ENCODE measurements at places on chromosomes 12 and 14.

GRCh38 chr14:25546826-25547225, 496.9 kb upstream of the STXBP6 start:
- DNase-seq = no peak

DNA sequence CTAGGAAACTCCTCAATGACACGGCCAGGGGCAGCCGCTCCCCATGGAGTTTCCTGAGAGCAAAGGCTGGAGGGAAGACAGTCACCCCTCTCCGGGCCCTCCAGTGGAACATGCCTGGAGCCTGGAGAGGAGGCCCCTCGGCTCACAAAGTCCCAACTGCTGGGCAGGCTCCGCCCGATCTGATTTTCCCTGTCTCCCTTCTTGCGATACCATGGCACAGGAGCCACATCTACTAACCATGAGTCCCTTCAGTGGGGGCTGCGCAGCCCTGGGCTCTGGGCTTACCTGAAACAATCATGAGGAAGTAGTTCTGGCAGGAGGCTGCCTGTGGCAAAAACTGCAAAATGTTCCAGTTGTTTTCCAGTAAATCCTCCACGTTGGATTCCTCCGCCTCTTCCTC, 15.3 kb downstream of the P2RX2 start:
- no peak for DNase-seq

DNA sequence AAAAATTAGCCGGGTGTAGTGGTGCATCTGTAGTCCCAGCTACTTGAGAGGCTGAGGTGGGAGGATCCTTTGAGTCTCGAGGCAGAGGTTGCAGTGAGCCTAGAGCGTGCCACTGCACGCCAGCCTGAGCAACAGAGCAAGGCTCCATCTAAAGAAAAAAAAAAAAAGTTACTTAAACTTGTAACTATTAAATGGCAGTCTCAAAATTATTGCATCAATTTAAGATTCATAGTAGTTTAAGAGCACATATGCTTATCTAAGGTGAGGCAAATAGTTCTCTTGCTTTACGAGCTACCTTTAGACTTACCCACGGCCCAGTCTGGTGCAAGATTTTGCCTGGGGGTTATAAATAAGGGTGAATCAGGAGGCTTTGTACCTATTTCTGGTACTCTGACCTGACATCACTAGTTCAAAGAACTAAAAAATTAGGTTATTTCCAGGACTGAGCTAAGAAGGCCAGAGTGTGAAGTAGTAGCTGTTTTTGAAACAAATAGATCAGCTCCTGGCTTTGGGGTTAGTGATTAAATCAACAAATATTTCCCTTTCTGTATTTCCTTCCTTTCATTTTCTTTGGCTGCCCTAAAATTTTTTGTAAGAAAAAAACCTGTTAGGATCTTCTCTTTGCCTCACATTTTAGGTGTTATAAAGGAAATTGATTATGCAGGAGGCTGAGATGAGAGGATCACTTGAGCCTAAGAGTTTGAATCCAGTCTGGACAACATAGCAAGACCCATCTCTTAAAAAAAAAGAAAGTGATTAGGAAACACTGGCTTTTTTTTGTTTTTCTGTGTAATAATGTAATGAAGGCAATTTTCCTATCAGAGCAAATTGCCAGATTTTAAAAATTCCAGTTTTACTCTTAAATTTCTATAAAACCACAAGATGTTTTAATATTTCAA, 3.6 kb downstream of the MGAT2 start:
- no peak for DNase-seq

- DNase-seq = no peak
Observed at GRCh38 chr12:83664650-83665049, 977.9 kb downstream of the TMTC2 start.

GRCh38 chr12:32606443-32606842, 72.7 kb upstream of the DNM1L start:
- no peak for DNase-seq

DNA sequence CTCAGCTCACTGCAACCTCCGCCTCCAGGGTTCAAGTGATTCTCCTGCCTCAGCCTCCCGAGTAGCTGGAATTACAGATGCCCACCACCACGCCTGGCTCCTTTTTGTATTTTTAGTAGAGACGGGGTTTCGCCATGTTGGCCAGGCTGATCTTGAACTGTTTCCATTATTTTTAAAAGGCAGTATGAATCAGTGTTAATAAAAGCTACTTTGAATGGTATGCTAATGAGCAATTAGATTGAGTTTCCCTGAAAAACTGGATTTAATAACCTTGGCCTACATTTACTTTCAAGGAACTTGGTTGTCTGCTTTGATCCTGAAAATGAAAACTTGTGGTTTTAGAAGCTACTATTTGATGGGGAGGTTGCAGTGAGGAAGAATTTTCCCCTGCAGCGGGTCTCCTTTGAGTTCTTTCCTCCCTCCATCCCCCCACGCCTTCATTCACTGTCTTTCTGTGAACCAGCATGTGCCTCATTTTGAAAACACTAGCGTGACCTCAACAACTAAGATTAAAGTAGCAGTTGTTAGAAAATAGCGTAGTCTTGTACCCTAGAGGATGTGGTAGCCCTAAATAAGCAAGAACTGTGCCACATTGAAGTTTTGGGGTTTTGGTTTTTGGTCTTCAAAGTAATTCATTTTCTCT, 17.8 kb upstream of the RPS6KA5 start:
- no peak for DNase-seq

GRCh38 chr12:91523831-91524230, 341.2 kb upstream of the DCN start:
- peak; percentile 30 for DNase-seq

DNA sequence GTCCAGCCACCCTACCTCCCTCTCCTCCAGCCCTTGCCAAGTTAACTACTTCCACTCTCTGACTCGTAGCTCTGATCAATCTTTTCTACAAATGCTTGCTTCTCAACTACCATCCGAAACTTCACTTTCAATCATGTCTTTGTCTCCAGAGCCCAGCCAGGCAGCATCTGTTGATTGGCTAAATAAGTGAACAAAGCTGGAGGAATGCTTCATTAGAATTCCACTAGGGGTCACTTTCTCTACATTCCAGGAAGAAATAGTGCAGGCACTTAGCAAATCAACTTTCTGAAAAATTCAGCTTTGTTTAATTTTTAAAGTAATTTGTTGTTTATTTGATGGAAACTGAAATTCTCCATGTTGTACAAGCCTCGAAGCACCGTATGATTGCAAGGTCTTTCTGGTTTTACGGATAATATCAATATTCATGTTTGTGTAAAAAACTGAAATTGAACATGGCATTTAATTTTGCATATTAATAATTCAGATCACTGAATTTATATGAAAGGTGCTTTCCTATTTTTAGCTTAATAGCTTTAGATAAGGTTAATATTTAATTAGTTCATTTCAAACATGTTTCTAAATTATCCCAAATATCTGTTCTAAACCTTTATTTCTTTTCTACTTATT, 32.4 kb upstream of the HELB start:
- peak; percentile 84 for DNase-seq

- DNase-seq = no peak
Observed at GRCh38 chr14:94001016-94001415, 3.9 kb downstream of the CCDC197 start.

GRCh38 chr12:121637231-121637914, 11.0 kb downstream of the ORAI1 start:
- DNase-seq = no peak

- no peak for DNase-seq
Observed at GRCh38 chr12:20555771-20556170, 139.4 kb upstream of the SLCO1C1 start.
